Bone marrow (tissue), 2 donors: ENCODE measurements at places on chromosomes 11 and 22.

DNA sequence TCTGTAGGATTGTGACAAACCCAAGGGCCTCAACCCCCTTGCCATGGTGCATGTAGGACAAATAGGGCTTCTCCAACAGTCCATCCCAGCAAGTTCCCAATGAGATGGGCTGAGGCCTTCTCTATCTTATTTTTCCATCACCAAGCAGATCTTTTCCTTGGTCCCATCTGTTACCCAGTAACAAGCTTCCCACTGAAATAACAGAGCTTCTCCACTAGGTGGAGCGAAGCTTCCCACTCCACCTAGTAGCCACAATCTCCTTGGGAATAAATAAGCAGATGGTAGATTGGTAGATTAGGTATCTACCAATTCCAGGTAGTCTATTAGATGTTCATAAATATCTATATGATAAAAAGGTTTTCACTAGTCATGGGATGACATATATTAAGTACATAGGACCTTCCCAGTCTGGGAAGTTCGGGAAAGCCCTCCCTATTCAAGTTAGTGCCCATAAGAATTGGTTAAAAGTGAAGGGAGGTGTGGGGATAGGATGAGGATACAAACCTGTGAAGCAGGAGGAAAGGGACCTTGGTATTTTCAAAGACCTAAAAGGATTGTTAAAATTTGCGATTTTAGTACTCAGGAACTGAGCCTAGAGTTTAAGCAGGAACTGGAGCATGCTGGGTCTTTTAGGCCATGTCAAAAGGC, 5.9 kb upstream of the OR52L1 start:
- no peak for DNase-seq

- DNase-seq, result no peak
Measured at GRCh38 chr11:81092522-81092921, 1641.1 kb downstream of the FAM181B start.

DNA sequence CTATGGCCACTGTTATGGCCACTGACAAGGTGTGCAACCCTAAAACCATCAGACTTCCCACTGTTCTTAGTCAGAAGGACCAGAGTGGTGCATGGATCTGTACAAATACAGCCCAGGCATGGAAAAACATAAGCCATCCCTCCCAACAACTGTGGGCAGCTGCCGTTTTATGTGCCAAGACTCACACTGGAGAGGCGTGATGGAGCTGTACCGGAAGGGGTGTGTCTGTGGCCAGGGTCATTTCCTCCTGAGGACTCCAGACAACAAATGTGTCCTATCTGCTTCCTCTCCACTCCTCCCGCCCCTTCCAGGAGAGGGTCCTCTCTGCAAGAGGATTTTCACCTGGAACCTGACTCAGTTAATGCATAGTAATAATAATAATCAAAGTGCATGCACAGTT, 29.5 kb downstream of the KCNJ1 start:
- DNase-seq, result peak; percentile 17

DNA sequence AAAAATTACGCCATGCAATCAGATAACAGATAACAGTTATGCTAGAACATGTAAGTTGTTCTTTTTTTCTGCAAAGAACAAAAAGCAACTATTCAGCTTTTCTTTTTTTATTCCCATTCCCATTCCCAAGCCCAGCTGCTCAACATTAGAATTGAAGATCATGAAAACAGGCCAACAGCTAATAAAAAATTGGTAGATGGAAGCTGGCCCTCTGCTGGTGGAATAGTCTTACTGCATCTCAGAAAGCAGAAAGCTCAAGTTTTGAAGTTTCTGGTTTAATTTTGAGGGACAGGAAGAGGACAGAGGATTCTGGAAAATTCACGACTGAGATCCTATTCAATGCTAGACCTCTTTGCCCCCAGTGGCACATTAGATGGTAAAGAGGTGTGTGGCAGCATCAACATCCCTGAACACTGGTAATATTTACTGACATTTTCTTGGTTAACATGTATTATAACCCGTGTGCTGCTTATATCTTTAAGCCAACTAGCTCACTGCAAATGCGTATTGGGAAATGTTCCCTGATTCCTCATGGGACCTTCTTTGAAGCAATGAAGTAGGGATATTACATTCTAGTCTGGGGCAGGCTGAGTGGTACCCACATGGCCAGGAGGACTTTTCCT, 591.2 kb downstream of the OPCML start:
- DNase-seq, result no peak

- DNase-seq, result no peak
Measured at GRCh38 chr22:40345815-40346184, 500 bp upstream of the ADSL start.

GRCh38 chr11:44595964-44596381, 30.5 kb downstream of the CD82 start:
- no peak for DNase-seq

- no peak for DNase-seq
Measured at GRCh38 chr11:47986742-47987141, 6.4 kb downstream of the PTPRJ start.

DNA sequence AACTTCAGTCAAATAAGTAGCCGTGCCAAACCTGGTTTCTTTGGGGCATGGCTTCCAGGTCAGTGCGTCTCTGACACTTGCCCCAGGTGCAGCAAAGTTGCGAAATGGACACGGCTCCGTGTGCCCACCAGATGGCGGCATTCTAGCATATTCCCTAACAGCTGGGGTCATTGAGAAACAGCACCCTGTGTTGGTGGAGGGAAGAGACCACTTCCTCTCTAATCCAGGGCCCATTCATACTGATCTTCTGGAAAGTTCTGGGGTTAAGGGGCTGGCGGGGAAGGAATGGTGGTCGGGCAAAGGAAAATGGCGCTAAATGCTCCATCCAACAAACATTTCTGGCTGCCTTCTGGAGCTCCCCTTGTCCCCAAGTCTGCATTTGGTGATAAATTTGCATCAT, 141.2 kb upstream of the TIMP3 start:
- DNase-seq, result peak; percentile 41

DNA sequence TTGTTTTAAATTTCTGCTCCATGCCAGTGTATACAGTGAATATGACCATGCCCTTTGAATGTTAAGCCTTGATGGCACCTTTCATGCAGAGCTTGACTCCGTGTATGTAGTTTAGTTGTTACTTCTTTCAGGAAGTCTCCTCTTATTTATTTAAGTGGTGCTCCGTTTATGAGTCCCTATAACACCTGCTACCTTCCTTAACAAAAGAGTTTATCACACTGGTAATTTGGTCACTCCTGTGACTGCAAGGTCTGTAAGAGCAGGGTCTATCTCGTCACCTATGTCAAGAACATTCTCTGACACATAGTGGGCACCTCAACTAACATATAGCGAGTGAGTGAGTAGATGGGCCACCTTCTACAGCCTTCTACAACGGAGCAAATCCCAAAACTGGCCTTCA, 152.5 kb downstream of the CCDC34 start:
- no peak for DNase-seq

- DNase-seq, result no peak
Measured at GRCh38 chr11:96708219-96708878, 318.5 kb downstream of the JRKL start.

DNA sequence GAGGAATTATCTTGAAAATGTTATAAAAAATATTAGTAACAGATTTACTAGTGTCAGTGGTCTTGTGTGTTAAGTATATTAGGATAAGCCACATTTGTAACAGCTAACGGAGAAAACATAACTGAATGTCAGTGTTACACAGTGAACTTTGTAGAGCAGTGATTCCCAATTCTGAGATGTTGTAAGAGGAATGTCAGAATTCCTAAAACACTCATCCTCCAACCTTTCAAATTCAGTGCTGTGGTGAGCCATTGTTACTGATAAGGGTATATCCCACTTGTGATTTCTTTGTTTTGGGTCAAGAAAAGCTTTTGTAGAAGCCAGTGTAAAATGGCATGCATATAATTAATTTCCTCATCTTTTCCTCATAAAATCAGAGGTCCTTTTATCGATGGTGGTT, 61.9 kb downstream of the ARHGEF12 start:
- DNase-seq, result no peak

- DNase-seq, result no peak
Measured at GRCh38 chr11:24157316-24157715, 339.5 kb upstream of the LUZP2 start.

DNA sequence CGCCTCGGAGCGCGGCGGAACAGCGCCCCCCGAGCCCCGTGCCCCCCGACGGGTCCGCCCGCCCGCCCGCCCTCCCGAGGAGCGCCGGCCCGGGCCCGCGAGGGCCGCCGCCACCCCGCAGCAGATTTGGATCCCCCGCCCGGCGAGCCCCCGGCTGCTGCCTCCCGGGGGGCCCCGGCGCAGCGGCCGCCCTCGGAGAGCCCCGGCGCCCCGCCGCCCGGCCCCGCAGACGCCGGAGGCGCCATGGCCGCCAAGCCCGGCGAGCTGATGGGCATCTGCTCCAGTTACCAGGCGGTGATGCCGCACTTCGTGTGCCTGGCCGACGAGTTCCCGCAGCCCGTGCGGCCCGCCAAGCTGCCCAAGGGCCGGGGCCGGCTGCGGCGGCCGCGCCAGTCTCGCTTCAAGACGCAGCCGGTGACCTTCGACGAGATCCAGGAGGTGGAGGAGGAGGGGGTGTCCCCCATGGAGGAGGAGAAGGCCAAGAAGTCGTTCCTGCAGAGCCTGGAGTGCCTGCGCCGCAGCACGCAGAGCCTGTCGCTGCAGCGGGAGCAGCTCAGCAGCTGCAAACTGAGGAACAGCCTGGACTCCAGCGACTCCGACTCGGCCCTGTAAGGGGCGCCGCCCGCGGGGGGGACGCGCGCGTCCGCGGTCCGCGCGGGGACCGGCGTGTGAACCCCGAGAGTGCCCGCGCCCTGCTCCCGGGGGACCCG, 380 bp downstream of the C11orf96 start:
- DNase-seq, result no peak

DNA sequence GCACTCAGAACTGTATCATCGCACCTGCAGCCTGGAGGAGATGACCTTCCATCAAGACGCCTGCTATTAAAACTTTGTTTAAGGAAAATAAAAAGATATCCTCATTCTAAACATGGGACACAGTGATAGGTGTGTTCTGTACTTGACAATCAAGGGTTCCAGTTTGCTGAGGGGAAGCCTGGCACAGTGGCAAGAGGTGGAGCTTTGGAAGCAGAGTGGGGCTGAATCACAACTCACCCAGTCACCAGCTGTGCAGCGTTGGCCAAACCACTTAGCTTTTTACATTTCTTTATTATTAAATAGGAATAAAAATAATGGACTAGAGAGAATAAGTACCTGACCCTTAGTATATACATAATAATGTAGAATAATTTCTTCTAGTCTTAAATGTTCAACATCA, 220.7 kb downstream of the TENM4 start:
- no peak for DNase-seq

GRCh38 chr11:44754876-44755555, 28.3 kb downstream of the TSPAN18 start:
- DNase-seq, result no peak

DNA sequence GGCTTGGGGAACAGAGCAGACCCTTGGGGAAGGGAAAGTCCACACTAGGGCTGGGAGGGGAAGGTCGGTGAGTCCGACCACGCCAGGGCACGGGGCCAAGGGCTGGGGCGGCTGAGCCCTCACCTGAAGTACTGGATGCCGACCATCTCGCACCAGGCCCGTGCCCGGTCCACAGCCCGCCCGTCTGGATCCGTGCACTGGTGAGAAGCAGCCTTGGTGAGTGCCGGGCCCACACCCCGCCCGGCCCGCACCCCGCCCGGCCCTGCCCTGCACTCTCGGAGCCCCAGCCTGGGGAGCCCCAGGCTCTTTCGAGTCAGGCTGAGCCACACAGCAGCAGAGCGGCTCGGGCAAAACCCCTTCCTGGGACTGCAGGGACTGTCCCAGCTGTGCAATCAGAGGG, 1.9 kb upstream of the BAIAP2L2 start:
- DNase-seq, result no peak

DNA sequence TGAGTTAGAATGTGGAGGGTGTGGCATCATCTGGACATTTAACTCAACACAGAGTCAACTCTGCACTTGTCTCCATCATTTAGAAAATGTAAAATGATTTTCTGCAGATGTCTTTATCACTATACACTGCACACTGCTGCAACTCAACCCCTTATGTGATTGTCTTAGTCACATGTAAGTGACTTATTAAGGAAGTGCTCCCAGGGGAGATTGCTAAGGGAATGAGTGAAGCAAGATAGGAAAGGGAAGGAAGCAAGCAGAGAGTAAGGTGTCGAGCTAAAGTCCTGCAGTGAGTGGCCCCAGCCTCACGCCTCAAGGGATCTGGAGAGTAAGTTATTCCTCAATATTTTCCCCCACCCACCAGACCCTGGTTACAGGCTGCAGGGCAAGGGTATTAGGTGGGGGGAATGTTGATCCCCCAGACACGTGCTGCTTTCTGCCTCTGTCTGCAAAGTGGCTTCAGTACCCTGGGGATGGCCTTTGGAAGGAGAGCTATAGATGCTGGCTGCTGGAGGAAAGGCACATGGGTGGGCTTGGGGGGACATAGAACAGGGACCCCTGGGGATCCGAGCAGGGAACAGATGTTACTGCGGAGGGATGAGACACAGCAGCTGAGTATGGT, 7.2 kb upstream of the CBX6 start:
- DNase-seq, result no peak

- DNase-seq, result no peak
Measured at GRCh38 chr11:60125956-60126585, 37.6 kb downstream of the MS4A2 start.

DNA sequence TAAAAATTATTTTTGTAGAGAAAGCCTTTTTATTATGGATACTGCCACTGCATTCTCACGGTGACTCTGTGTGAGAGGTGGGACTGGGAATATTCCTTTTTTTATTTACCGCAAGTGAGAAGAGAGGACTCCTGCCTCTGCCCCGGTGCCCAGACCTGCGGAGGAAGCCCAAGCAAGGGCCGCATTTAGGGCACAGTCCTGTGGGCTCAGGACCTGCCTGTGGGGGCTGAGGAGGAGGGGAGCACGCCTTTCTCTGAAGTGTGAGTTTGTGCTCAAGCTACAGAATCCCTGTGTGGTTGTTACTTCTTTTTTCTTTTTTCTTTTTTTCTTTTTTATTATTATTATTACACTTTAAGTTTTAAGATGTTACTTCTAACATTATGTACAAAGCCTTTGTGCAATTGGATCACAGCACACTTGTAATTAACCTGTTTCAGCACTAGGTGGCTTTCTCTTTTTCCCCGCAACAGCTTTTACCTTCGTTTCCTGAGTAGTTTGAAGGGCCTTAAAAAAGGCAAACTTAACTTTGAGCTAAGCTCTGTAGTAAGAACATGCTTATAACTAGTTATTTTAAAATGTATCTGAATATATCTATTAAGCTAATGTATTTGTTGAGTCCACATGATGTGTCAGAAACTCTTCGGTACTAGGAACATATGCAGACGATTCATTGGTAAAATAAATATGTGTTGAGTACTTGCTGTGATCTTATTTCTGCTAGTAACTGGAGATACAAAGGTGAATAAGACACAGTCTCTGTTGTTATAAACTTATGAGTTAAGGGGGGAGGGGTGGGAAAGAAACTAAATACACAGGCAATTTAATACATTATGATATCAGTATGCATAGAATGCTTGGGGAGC, 18.3 kb downstream of the AMOTL1 start:
- no peak for DNase-seq

- DNase-seq, result peak; percentile 42
Measured at GRCh38 chr11:65384301-65384889, 1.9 kb upstream of the SLC25A45 start.

DNA sequence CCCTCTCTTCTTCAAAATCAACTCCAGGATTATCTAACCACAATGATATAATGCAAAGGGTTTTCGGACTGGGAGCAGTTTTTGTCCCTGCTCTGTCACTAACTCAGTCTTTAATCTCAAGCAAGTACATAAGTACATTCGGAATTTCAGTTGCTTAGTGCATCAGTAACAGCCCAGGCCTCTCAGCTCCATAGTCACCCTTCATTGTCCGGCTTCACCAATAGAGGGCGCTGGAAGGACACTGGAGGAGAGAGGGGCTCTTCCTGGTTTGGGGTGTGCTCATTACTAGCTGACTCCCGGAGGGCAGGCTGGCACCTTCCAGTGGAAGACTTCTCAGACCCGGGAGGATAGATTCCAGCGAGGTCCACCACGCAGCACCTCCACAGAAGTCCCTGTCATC, 90.4 kb upstream of the PDGFD start:
- no peak for DNase-seq
